Panc1 (cell line): ENCODE measurements at places on chromosomes 3 and 15.

DNA sequence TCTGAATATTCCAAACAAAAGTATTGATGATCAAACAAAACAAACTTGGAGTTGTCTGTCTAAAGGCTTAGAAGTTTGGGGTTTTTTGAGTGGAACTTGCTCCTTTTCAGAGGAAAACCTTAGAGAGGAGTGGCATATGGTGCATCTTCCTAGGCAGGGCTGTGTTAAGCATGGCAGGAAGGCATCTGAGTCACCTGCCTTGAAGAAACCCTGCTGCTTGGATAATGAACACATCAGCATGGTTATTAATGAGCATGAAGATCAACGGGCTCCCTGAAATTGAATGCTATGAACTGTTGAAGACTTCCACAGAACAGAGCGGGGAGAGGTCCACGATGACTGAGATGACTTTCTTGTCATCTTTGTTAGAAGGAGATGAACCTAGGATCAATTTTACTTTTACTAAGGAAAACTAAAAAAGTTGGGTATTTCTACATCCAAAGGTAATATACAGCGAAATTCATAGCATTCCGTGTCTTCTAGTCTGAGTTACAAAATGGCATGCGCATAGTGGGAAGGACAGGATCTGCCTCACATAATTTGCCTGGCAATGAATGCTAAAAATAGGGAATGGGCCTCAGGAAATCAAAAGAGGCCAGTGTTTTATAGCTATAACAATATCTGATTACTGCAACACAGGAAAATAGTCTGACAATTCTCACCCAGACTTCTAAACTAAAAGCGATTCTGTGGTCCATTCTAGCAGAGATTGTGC lies 11.6 kb upstream of the TMED3 start:
- no peak for DNase-seq

- DNase-seq: no peak
These were observed 77.2 kb upstream of the ACKR4 start for GRCh38 chr3:132519914-132520313.

DNA sequence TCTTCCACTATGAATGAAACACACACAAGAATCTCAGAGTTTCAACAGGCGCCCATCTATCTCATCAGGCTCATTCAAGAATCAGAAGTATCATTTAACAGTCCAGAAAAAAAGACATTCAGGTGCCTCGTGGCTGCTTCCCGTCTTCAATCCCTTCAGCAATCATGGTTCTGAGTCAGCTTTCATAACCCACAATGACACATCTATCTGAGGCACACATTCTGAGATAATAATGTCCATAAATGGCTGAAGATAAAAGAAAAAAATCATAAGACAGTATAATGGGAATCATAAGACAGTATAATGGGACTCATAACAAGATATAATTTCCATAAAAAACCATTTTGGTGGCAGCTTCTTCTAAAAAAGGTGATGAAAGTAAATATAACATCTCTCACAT lies 52.4 kb downstream of the TNIK start:
- no peak for DNase-seq

GRCh38 chr15:99117563-99118257 lies 12.8 kb downstream of the SYNM start:
- DNase-seq: no peak

- DNase-seq: no peak
These were observed 37.9 kb downstream of the ANKDD1A start for GRCh38 chr15:64949383-64950186.
